ENCODE measurements at places on chromosomes 1 and 21. TPM values are rescaled to one million over a fixed set of nuclear protein-coding genes. Genes with fewer than 3 reads are reported as not detected.
A peak's percentile ranks its signal among the peaks of the same experiment; 100 is the strongest.

- DNase-seq = no peak
Observed at GRCh38 chr21:31489726-31490125, 145.7 kb upstream of the TIAM1 start.

The DMRTA2 gene
- total RNA-seq = not detected

The CLCA4 gene
- total RNA-seq = not detected

GRCh38 chr1:167599957-167600581 is 30.0 kb upstream of the RCSD1 start:
- peak; percentile 20 for DNase-seq

DNA sequence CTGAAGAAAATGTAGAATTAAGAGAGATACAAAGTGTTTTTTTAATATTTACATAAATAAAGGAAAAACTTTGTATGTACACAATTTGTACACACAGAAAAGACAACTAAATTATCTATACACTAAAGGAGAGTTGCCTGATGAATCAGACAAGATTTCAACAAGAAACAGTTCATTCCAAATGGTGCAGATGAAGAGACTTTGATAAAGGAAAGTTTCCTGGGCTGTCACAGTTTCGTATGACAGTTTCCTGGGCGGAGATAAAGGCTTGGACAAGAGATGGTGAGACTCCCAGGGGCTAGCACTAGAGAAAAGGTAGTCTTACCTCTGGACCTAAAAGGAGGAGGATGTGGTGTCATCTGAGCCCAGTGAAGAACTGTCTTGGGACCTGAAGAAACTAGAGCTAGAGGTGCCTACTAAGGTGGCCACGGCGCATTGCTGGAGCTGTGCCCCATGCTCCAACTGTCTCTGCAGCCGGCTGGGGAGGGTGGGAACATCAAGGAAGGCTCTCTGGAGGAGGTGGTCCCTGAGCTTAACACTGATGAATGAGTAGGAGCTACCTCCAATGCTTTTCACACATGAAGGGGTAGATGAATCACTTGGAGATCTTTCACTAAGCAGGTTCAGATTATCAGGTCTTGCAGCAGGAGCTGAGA is 32.2 kb downstream of the ETS2 start:
- no peak for DNase-seq

The BPNT1 gene
- total RNA-seq = 37.1 TPM

DNA sequence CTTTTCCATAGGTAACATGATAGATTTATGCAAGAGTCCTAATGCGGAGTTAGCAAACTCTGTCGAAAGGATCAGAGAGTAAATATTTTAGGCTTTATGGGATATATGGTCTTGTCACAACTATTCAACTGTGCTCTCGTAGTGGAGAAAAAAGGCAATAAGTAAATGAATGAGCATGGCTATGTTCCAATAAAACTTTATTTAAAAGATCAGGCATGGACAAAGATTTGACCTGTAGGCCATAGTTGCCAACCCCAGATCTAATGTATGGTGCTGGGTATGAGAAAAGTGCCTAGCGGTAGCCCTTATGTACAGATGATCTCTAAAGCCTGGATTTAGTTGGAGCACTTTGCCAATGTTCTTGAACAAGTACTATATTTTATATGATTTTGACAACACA is 498.8 kb upstream of the C1orf87 start:
- no peak for DNase-seq

- DNase-seq = no peak
Observed at GRCh38 chr1:197130677-197131304, 15.7 kb downstream of the ASPM start.

- no peak for DNase-seq
Observed at GRCh38 chr1:233304489-233305102, 9.1 kb upstream of the PCNX2 start.

DNA sequence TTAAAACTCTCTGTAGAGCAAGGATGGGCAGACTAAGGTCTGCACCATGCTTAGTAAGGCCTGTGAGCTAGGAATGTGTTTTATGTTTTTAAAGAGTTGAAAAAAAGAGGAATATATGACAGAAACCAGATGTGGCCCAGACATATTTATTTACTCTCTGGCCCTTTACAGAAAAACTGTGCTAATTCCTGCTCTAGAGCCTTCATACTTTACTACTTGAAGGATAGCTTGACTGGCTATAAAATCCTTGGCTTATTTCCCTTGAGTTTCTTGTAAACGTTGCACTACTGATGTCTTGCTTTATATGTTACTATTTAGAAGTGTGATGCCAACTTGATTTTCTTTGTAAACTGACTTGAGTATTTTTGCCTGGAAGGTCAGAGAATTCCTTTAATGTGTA is 33.5 kb downstream of the CTBS start:
- no peak for DNase-seq

The TMCO2 gene
- total RNA-seq = not detected

The IGFN1 gene
- not detected for total RNA-seq

DNA sequence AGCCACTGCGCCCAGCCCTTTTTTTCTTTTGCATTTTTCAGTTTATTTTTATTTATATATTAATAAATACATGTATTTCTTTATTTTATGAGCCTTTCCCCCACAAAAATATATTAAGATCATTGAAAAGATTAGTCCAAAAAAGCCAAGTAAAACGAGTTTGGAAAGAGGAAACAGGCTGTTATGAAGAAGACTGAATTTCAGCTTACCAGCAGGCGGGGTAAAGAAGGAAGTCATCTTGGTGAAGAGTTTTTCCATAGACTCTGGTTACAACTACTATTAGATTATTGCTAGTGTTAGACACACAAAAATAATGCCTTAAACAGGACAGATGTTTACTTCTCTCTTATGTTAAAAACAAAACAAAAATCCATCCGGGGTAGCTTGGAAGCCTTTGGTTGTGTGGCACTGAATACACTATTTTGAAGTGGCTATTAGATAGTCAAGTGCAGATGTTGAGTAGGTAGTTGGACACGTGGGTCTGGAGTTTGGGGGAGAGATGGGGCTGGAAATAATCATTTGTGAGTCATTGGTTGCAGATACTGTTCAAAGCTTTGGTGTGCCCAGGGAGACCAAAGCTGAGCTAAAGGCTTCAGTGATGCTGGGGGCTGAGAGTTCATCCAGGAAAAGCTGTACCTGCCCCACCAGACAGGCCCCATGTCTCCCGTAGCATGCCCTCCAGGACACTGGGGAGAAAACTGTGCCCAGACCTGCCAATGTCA is 8.7 kb upstream of the LRRC71 start:
- DNase-seq = no peak

- peak; percentile 14 for DNase-seq
Observed at GRCh38 chr21:45588086-45588825, 46.0 kb upstream of the SLC19A1 start.

GRCh38 chr1:1066403-1067283 is 7.5 kb downstream of the RNF223 start:
- DNase-seq = no peak

DNA sequence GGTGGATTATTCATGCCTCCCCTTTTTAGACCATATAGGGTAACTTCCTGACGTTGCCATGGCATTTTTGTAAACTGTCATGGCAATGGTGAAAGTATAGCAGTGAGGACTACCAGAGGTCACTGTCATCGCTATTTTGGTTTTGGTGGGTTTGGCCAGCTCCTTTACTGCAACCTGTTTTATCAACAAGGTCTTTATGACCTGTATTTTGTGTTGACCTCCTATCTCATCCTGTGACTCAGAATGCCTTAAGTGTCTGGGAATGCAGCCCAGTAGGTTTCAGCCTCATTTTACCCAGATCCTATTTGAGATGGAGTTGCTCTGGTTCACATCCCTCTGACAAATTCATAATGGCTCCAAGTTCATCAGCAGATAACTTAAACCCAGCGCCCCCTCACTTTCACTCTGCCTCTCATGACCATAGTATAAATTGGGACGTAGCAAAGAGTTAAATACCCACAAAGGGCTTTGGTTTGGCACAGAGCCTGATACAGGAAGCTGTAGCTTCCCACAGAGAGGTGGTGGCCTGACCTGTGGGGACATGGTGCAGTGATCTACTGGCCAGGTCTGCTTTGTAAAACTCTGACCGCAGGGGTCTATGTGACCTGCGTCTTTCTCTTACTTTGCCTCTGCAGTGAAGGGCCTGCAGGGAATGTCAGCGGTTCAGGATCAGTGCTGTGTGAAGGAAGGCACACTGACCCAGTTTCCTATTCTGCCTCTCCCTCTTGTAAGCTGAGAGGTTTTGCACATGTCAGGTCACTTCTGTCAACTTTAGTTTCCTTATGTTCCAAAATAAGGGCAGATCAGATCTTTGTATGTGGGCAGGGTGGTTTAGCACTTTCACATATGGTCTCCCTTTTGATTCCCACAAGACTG is 78.1 kb upstream of the ZNF644 start:
- no peak for DNase-seq

DNA sequence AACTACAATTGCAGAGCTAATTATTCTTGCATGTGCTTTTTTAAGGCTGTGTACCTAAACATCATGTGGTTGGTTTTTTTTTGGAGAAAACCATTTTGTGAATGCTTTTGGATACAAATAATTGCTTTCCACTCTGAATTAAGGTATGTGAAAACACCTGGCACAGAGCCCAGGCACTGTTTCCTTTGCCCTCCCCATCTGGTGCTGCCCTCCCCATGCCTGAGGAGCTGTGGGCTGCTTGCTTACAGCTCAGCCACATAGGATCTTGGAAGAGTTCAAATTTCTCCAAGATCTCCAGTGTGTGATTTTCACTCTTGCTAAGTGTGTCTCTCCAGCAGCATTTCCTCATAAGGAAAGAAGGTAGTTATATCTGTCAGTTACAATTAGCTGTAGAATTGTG is 27.8 kb downstream of the DNM3 start:
- DNase-seq = no peak

The CLDN17 gene
- total RNA-seq = not detected

The S1PR1 gene
- total RNA-seq = 125 TPM

The CFHR3 gene
- not detected for total RNA-seq

The SPRR5 gene
- total RNA-seq = not detected

The CACNA1S gene
- not detected for total RNA-seq

The OR2T29 gene
- not detected for total RNA-seq

The OR10K1 gene
- not detected for total RNA-seq

GRCh38 chr1:185823467-185823866 is 89.3 kb downstream of the HMCN1 start:
- DNase-seq = no peak

The DCST1 gene
- total RNA-seq = 0.34 TPM

GRCh38 chr1:192713921-192714320 is 78.0 kb downstream of the RGS13 start:
- no peak for DNase-seq

GRCh38 chr1:155083865-155084721 is 5.5 kb downstream of the EFNA3 start:
- no peak for DNase-seq

DNA sequence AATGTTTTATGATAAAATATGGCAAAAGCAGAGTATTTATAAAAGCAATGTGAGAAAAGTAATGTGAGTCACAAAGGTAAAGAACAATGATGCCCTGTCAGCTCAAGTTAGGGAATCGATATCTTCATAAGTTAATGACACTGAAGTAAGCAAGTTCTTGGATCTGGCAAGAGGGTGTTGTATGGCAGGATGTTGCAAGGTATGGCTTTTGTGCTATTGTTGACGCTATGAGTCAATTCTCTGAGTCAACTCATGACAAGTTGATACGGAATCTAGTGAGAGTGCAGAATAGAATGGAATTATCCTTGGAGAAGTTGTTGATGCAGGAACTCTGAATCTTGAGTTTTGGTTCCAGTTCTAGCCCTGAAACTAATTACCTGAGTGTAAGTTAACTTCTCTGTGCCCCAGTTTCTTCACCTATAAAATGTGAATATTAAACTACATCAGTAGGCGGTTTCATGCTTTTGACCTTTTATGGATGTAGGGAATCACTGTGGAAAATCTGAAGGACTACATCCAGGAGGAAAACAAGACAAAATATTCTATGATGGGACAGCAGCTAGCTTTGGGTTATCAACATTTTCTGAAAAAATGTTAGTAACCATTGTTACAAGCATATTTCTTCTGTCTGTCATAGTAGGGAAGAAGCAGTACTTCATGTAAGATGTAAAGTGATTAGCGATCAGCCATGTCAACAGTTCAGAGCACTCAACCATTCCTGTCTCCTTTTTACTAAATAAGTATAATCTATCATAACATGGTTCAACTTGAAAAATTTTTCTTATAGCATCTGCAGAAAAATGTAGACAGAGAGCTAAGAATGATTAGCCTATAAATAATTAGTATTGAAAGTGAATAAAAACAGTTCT is 96.9 kb downstream of the ATP6V1G3 start:
- no peak for DNase-seq

The SHE gene
- total RNA-seq = not detected

- no peak for DNase-seq
Observed at GRCh38 chr1:203769505-203770343, 4.7 kb downstream of the LAX1 start.

The SIK1 gene
- total RNA-seq = 12.4 TPM

- peak; percentile 65 for DNase-seq
Observed at GRCh38 chr1:205210756-205211168, 740 bp downstream of the DSTYK start.

GRCh38 chr1:1358433-1359271 is at the start of gene MXRA8:
Gene MXRA8, minus strand, starts transcription at chr1:1358555. Its CDS starts 51 bp downstream, at chr1:1358504.
- DNase-seq = no peak

The KLHDC8A gene
- total RNA-seq = not detected

The GNPAT gene
- total RNA-seq = 50.6 TPM

- no peak for DNase-seq
Observed at GRCh38 chr1:14049965-14050364, 350.0 kb downstream of the PRDM2 start.

The MXRA8 gene
- total RNA-seq = 0.66 TPM

- DNase-seq = peak; percentile 19
Observed at GRCh38 chr1:116767782-116768382, 13.7 kb downstream of the CD2 start.

The ZBED6 gene
- 47.7 TPM for total RNA-seq

The GNAT2 gene
- not detected for total RNA-seq

- peak; percentile 39 for DNase-seq
Observed at GRCh38 chr1:201982082-201982622, 296 bp upstream of the RNPEP start.

- DNase-seq = no peak
Observed at GRCh38 chr21:15058854-15059263, 5.9 kb downstream of the NRIP1 start.

DNA sequence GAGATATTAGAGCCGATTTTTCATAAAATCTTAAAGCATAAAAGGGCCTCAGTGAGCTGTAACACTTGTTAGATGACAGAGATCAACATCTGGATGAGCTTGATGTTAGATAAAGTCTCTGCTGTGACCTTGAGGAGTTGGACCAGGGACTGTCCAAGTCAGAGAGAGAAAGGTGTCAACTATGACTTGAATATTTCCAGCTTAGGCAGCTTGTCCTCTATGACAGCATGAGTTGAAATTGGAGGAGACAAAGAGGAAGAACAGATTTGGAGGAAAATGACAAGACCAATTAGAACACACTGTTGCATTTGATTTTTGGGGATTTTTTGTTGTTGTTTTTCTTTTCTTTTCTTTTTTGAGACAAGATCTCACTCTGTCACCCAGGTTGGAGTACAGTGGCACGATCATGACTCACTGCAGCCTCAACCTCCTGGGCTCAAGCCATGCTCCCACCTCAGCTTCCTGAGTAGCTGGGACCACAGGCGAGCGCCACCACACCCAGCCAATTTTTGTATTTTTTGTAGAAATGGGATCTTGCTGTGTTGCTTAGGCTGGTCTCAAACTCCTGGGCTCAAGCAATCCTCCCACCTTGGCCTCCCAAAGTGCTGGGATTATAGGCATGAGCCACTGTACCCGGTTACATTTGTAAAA is 35.3 kb upstream of the CLIC4 start:
- DNase-seq = no peak
